Mesothelial cell of epicardium (in vitro differentiated cells): ENCODE measurements at places on chromosomes 7 and 10. TPM values are rescaled to one million over a fixed set of nuclear protein-coding genes. Genes with fewer than 3 reads are reported as not detected.

ZNF248 gene
- 14.5 to 16.3 TPM (median 15.8 TPM) in 3 replicates for total RNA-seq

- peaks cover 3% of the 10 kb centered on the region for H3K4me1 ChIP-seq
- H3K36me3 ChIP-seq = no peaks in the 10 kb centered on the region
- H3K27me3 ChIP-seq = no peaks in the 10 kb centered on the region
- H3K27ac ChIP-seq = no peak overlapping the region
- no peak overlapping the region for H3K4me3 ChIP-seq
Measured at GRCh38 chr10:9172276-9172675, 1117.8 kb downstream of the GATA3 start.

DNA sequence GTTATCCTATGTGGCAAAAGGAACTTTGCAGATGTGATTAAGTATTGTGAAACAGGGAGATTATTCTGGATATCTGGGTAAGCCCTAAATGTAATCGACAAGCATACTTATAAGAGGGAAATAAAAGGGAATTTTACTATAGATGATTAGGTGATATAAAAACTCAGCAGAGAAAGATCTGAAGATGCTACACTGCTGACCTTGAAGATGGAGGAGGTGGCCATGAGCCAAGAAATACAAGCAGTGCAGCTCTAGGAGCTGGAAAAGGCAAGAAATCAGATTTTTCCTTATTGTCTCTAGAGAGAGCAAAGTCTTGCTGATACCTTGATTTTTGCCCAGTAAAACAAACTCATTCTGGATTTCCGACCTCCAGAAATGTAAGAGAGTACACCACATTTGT lies 67.7 kb downstream of the BRAF start:
- DNase-seq = no peak
- no peak overlapping the region for H3K27ac ChIP-seq
- H3K4me1 ChIP-seq = peaks cover 12% of the 10 kb centered on the region
- H3K4me3 ChIP-seq = no peak overlapping the region
- no peaks in the 10 kb centered on the region for H3K27me3 ChIP-seq

CTAGE4 gene
- total RNA-seq = 3.1 to 5.5 TPM (median 5.4 TPM) in 3 replicates

- H3K27ac ChIP-seq = no peak overlapping the region
- H3K27me3 ChIP-seq = no peaks in the 10 kb centered on the region
Measured at GRCh38 chr10:50410066-50410811, 158.9 kb upstream of the ASAH2 start.

- peak overlapping the region; percentile 65 for H3K27ac ChIP-seq
- no peak overlapping the region for H3K4me3 ChIP-seq
- peaks cover 53% of the 10 kb centered on the region for H3K4me1 ChIP-seq
- peaks cover 55% of the 10 kb centered on the region for H3K36me3 ChIP-seq
Measured at GRCh38 chr7:42014625-42015618, 222.1 kb downstream of the GLI3 start.

SFRP5 gene
- total RNA-seq = 0.69 to 1.1 TPM (median 0.86 TPM) in 3 replicates

DNA sequence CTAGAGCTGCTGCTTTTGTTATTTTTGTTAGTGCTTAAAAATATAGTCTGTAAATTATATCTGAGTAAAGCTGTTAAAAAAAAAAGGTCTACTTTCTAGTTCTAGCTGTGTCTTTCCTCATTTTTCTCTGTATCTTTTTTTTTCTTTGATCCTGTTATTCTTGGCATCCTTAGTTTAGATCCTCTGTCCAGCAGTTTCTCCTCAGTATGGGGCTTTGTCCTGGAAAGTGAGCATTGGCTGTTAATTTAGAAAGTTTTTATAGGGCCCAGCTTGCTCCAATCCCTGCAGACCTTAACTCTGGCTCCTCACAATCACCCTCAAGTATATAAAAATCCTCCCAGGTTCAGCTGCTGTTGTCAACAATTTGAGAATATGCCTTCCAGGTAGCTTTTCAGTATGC lies 23.5 kb downstream of the DDX50 start:
- no peak overlapping the region for H3K4me3 ChIP-seq
- H3K27ac ChIP-seq = peak overlapping the region; percentile 70
- H3K27me3 ChIP-seq = no peaks in the 10 kb centered on the region
- DNase-seq = no peak

MAGI2 gene
- total RNA-seq = 36.9 to 38.4 TPM (median 37.8 TPM) in 3 replicates

ADRB1 gene
- 0.07 to 0.18 TPM in 2 of 3 replicates, not detected in the other for total RNA-seq

GPR85 gene
- 1.8 to 2.2 TPM (median 2.1 TPM) in 3 replicates for total RNA-seq

- peaks cover 47% of the 10 kb centered on the region for H3K4me1 ChIP-seq
- no peaks in the 10 kb centered on the region for H3K27me3 ChIP-seq
- H3K36me3 ChIP-seq = no peaks in the 10 kb centered on the region
- no peak for DNase-seq
- peak overlapping the region; percentile 71 for H3K27ac ChIP-seq
- no peak overlapping the region for H3K4me3 ChIP-seq
Measured at GRCh38 chr10:77873536-77874380, 52.8 kb downstream of the DLG5 start.

DNA sequence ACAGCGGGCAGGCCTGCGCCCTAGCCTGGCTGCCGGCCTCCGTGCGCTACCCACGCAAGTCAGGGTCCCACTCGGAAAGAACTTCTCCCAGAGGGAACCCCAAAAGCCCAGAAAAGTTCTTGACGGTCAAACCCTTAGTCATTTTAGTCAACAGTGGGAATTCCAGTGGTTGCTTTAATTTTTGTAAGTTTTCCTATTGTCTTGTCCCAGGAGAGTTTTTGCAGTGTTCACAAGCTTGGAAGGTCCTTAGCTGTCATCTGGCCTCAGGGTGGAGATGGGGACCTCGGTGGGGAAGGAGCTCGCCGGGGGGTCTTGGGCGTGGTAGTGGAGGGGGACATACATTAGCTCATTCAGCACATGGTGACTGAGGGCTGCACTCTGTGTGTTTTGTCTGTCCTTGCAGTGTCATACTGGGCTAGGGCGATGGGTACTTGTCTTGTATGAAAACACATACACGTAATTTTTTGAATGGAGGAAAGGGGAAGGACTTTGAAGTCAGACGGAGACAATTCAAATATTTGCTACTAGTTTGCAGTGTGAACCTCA lies 736 bp downstream of the MINDY4 start:
- H3K4me1 ChIP-seq = peaks cover 14% of the 10 kb centered on the region
- H3K4me3 ChIP-seq = peak overlapping the region; percentile 73
- peak overlapping the region; percentile 59 for H3K27ac ChIP-seq
- no peaks in the 10 kb centered on the region for H3K27me3 ChIP-seq
- no peak for DNase-seq
